ENCODE measurements at places on chromosomes 13 and 19. TPM values are rescaled to one million over a fixed set of nuclear protein-coding genes. Genes with fewer than 3 reads are reported as not detected.

The GRK1 gene
- under 0.01 TPM for total RNA-seq

The DHDH gene
- total RNA-seq = not detected

The CYP4F2 gene
- total RNA-seq = not detected

The ZSCAN4 gene
- 0.39 TPM for total RNA-seq

The CCDC159 gene
- total RNA-seq = 15.3 TPM

The PSG3 gene
- total RNA-seq = not detected

The ATP4B gene
- total RNA-seq = not detected

The NCAN gene
- not detected for total RNA-seq

The SIAH3 gene
- not detected for total RNA-seq

The FSD1 gene
- total RNA-seq = 1.7 TPM

The ZNF585A gene
- 9.4 TPM for total RNA-seq

The PCDH17 gene
- 0.43 TPM for total RNA-seq

The COL5A3 gene
- total RNA-seq = 0.11 TPM

The TMPRSS9 gene
- not detected for total RNA-seq

The CGB1 gene
- total RNA-seq = not detected

The GPR18 gene
- not detected for total RNA-seq

The HS6ST3 gene
- under 0.01 TPM for total RNA-seq

The SPACA6 gene
- total RNA-seq = 21.2 TPM

The PCDH20 gene
- not detected for total RNA-seq

The ZNF543 gene
- 12.5 TPM for total RNA-seq

The ZGLP1 gene
- total RNA-seq = 0.39 TPM

The RNF17 gene
- total RNA-seq = not detected

The GPALPP1 gene
- total RNA-seq = 20.6 TPM

The POLRMT gene
- total RNA-seq = 20.0 TPM

The ZNF575 gene
- total RNA-seq = under 0.01 TPM

The FFAR2 gene
- total RNA-seq = not detected

The LRRC4B gene
- not detected for total RNA-seq

The EXOC3L2 gene
- 0.11 TPM for total RNA-seq

The ATP7B gene
- 18.2 TPM for total RNA-seq

The TYK2 gene
- 86.0 TPM for total RNA-seq

The IGLON5 gene
- not detected for total RNA-seq

The ARRDC5 gene
- total RNA-seq = not detected

The DAPK3 gene
- total RNA-seq = 162 TPM

The TMEM59L gene
- not detected for total RNA-seq
